SIG-M5 (cell line): ENCODE measurements at places on chromosomes 1 and 21.

GRCh38 chr1:3560251-3560871 lies 50.9 kb downstream of the MEGF6 start:
- DNase-seq, result no peak

DNA sequence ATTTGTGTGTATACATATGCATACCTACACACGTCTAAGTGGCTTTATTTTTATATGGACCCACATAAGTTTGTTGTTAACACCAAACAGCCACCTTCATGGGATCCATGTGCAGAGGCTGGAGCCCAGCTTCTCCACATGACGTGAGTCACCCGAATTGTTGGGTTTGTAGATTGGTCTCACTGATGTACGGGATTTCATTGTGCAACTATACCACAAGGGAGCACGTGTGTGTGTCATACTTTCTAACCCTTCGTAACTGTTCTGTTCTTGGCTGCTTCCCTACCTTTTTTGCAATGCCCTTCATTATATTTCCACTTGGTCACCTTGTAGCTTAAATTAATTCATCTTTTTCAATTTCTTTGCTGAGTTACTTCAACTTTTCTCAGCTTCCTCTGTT lies 21.0 kb downstream of the SPRTN start:
- peak; percentile 83 for DNase-seq

GRCh38 chr1:153353226-153353947 lies 4.3 kb upstream of the S100A9 start:
- no peak for DNase-seq

- DNase-seq, result no peak
Measured at GRCh38 chr1:8370046-8370881, 52.4 kb downstream of the SLC45A1 start.

- DNase-seq, result no peak
Measured at GRCh38 chr1:205237526-205238484, 10.1 kb downstream of the TMCC2 start.

DNA sequence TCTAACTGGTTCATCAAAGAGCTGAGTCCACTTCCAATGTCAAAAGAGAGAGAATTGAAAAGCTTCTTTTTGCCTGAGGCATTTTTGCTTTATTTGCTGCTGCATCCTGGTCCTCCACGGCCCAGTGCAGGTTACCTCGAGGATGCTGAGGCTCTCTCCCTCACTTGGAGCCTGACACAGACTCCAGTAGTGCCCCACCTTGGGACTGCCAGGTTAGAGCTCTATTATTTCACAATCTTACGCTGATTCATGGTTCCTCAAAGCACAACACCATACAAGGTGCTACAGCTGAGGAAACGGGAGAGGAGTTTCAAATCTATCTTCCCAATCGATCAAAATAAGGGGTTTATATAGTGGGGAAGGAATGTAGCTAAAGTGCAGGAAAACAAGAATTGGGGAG lies 13.6 kb upstream of the PLPPR4 start:
- DNase-seq, result no peak

DNA sequence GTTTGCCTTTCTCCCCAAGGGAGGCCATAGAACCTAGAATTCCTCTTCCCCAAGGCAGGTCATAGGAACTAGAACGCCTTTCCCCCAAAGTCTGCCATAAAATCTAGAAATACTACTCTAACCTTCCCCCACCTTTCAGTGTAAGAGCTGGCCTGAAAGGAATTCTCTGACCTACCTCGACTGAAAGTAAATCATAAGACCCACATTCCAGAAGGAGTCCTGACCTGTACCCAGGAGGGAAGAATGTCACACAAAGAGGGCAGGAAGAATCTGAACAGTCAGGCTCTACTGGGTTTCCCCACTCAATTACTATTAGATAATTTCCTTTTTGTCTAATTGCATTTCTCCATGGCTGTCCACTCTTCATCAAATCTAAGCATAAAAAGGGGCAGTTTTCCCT lies 5.7 kb upstream of the ATG4C start:
- no peak for DNase-seq

- no peak for DNase-seq
Measured at GRCh38 chr1:94322696-94323095, 85.3 kb upstream of the ARHGAP29 start.

- no peak for DNase-seq
Measured at GRCh38 chr1:107541412-107541811, 400.6 kb downstream of the NTNG1 start.

- DNase-seq, result no peak
Measured at GRCh38 chr1:96722958-96723357, 1.4 kb downstream of the PTBP2 start.

- no peak for DNase-seq
Measured at GRCh38 chr1:153536671-153537375, 1.0 kb upstream of the S100A6 start.

- DNase-seq, result no peak
Measured at GRCh38 chr1:190144650-190145049, 333.0 kb downstream of the BRINP3 start.

- no peak for DNase-seq
Measured at GRCh38 chr1:225658041-225658440, 5.1 kb upstream of the ENAH start.

DNA sequence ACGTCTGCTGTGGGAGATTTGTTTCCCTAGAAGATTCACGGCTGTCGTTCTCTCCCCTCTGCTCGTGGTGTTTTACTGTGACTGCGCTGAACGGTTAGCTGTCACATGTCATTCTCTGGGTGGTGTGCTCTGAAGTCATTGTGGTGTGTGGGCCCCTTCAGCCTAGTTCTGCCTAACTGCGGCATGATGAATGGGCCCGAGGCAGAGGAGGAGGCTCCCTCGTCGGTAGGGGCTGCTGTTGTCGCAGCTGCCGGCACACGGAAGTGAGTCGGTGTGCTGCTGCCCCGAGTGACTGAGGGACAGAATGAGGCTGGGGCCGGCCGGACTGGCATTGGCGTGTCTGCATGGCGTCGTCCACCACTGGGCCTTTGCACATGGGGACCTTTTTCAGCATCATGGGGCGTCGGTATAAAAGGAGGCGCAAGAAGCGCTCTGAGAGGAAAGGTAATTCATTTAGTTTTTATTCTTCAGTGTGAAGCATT lies 77.9 kb downstream of the ADARB1 start:
- peak; percentile 75 for DNase-seq

- no peak for DNase-seq
Measured at GRCh38 chr1:35475356-35475755, 81.8 kb downstream of the KIAA0319L start.

GRCh38 chr1:186492531-186493291 lies 31.8 kb upstream of the PDC start:
- DNase-seq, result no peak

GRCh38 chr1:226920446-226920894 lies 19.6 kb upstream of the COQ8A start:
- no peak for DNase-seq

DNA sequence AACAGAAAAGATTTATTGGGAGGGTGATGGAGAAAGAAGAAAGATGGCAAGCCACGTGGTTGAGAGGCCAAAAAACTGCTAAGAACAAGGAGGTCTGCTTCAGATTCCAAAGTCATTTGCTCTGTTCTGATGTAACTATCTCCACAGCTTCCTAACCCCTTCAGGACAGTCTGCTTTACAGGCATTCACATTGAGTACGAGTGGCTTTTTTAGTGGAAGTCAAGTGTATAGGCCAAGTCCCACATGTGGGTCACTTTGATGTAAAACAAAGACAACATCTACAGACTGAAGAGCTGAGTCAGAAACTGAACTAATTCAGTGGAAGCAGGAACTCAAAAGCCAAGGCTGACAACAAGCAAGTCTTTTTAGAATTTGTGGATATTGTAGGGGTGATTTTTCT lies 128.7 kb upstream of the F3 start:
- no peak for DNase-seq

GRCh38 chr1:68120136-68120791 lies 69.8 kb upstream of the DIRAS3 start:
- DNase-seq, result no peak

DNA sequence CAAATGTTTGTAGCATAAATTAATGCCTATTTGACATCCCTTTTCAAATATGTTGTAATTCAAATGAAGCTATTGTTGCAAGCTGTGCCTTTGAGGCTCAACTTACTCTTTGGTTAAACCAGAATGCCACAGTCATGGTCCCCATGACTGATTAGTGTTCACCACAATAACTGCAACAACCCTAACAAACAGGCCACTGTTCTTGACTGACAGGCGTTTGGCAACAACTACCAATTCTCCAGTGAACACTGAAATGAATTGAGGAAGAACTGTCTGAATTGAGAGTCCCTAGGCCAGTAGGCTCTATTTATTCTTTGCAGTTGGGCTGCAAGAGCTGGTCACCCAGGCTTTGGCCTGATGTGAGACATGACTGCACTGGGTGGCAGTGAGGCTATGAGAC lies 6.6 kb upstream of the TMEM167B start:
- no peak for DNase-seq

GRCh38 chr1:101108111-101108500 lies 82.5 kb upstream of the DPH5 start:
- no peak for DNase-seq

DNA sequence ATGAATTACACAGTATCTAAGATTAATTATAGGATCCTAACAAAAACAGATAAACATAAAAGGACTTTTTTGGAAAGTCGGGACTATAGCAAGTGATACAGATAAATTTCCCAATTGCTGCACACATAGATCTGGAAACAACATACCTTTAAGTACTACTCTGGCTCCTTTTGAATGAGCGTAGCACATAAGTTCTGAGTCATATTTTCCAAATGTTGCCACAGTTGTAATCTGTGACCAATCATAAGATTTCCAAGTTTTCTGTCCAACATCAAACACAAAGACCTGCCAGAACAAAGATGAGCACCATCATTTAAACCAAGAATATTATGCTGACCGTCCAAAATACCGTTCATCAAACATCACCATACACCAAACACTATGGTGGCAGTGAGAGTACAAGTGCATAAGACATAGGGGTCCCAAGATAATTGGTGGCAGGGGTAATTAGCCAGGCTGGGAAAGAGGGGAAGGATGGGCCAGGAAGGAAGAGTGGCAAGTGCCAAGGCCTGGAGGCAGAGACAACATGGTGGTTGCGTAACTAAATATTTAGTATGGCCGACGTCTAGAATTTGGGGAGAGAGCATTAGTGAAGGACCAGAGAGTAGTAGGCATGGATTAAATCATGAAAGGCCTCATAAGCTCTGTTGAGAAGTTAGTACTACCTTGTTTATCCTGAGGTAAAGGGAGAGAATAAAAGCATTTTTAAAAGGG lies 3.6 kb downstream of the CTBS start:
- no peak for DNase-seq

GRCh38 chr1:169120066-169120465 lies 13.6 kb downstream of the ATP1B1 start:
- DNase-seq, result no peak

DNA sequence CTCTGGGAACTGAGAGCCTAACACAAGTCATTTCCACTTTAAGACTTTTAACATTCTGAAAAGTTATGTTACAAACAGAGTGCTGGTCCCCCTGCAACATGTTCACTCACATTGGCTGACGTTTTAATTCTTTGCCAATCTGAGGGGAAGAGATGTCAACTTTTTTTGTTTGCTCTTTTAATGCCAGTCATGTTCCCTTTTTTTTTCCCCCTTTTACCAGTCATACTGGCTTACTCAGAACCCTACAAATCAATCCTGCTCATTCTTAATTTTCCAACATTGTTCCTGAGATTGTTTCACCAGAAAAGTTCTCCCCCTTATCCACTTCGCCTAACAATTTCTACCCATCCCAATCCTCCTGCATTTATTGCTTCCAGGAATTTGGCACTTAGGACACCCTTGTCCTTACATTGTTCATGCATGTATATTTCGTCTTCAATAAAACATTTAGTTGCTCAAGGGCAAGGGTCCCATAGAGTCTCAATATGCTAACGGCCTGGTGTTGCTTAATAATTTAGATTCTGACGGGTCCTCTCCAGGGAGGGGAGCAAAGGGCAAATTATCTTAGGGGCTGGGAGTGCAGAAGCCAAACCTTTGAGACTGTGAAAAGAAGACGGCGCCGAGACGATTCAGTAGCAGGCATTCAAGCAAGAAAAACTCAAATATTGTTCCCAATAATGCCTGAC lies 624 bp upstream of the CR1L start:
- no peak for DNase-seq

GRCh38 chr1:183566026-183566425 lies 24.2 kb downstream of the NCF2 start:
- DNase-seq, result no peak

- no peak for DNase-seq
Measured at GRCh38 chr1:48055876-48056764, 58.9 kb upstream of the TRABD2B start.

DNA sequence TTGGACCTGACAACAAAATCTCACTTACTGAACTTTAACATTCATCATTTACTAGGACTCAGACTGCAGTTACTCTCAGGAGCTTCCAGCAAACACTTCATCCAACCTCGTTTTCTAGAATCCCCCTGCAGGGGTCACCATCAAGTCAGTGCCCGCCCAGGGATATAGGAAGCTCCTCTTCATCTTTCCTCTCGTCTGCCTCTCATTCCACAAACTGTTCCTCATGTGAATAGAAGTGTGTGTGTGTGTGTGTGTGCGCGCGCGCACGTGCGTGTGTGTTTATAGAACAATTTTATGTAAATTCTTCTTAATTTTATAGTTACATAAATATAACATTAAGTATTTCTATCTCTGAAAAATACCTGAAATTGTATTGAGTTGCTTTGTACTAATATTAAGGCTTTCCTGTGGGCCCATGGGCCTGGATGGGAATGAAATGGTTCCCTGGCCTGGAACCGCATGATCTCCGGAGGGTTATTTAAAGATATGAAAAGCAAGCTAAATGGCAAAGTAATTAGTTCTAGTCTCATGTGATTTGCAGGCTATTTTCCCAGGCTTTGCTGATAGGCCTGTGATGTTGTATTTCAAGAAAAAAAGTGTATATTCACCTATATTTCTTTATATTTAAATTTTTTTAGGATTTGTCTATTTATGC lies 21.7 kb upstream of the ABCD3 start:
- no peak for DNase-seq

DNA sequence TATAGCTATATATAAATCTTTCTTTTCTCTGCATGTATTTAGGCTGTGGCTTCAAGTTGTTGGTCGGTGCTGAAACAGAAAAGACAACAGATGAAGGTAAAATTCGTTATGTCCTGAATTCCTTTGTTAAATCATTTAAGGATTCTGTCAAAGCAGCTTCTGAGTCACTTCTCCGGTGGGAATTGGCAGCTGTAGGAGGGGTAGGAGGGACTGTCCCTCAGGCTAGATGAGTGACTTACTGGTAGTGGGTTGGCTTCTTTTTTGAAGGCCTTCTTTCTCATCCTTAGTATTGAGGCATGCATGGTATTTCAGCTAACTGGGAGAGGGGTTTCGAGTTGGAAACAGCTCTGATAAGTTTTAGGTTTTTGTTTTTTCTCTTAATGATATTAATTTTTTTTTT lies 22.1 kb upstream of the NEXN start:
- DNase-seq, result no peak

GRCh38 chr1:29309621-29310020 lies 73.3 kb downstream of the PTPRU start:
- no peak for DNase-seq

GRCh38 chr21:31997191-31997590 lies 124.4 kb downstream of the HUNK start:
- DNase-seq, result no peak
